ENCODE measurements at places on chromosomes 1 and 21.
A peak's percentile ranks its signal among the peaks of the same experiment; 100 is the strongest.

- DNase-seq = peak; percentile 6
Observed at GRCh38 chr1:19101244-19101643, 108.8 kb downstream of the UBR4 start.

GRCh38 chr1:34013958-34014737 is 150.3 kb downstream of the HMGB4 start:
- no peak for DNase-seq

GRCh38 chr1:21668232-21668950 is 766 bp downstream of the RAP1GAP start:
- no peak for DNase-seq

DNA sequence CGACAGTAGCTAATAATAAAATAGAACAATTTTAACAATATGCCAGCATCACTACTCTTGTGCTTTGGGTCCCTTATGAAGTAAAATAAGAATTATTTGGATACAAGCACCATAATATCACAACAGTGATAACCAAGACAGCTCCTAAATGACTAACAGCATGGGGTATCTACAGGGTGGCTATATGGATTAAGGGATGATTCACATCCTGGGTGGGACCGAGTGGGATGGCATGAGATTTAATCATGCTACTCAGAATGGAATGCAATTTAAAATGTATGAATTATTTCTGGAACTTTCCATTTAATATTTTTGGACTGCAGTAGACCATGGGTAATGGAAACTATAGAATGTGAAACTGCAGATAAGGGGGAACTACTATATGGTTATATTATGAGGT is 28.1 kb upstream of the B3GALNT2 start:
- DNase-seq = peak; percentile 76

DNA sequence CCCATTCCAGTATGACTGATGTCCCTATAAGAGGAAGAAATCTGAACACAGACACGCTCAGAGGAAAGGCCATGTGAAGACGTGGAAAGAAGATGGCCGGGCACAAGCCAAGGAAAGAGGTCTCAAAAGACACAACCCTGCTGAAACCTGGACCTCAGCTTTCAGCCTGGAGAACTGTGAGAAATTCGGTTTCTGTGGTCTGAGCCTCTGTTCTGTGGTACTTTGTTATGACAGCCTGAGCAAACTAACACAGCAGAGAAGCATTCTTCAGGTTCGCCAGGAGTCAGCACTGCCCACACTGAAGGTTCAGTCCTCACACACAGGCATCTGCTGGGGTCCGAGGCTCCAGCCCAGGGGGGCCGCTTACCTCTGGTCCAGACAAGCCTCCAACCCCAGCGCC is 37.7 kb downstream of the SEC16B start:
- no peak for DNase-seq

Measured in fibroblast of skin of right biceps (primary cell).